Stimulated activated CD4-positive, alpha-beta T cell treated with anti-CD3 and anti-CD28 coated beads, Interleukin-4, amount 100 ng/mL, for 24 hours (primary cell): ENCODE measurements at places on chromosomes 12 and 14.

DNA sequence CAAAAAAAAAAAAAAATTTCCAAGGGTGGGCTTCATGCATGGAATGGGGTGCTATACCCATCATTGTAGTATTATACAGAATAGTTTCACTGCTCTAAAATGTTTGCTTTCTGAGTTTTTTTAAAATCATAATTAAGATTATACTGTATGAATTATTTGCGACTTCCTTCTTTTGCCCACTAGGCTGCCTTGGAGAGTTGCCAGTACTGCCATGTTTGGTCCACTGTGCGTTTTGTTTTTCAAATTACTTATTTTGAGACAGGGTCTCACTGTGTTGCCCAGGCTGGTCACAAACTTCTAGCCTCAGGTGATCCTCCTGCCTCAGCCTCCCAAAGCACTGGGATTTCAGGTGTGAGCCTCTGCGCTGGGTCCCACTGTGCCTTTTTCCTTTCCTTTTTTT, 19.9 kb downstream of the PLBD2 start:
- no peak for DNase-seq

DNA sequence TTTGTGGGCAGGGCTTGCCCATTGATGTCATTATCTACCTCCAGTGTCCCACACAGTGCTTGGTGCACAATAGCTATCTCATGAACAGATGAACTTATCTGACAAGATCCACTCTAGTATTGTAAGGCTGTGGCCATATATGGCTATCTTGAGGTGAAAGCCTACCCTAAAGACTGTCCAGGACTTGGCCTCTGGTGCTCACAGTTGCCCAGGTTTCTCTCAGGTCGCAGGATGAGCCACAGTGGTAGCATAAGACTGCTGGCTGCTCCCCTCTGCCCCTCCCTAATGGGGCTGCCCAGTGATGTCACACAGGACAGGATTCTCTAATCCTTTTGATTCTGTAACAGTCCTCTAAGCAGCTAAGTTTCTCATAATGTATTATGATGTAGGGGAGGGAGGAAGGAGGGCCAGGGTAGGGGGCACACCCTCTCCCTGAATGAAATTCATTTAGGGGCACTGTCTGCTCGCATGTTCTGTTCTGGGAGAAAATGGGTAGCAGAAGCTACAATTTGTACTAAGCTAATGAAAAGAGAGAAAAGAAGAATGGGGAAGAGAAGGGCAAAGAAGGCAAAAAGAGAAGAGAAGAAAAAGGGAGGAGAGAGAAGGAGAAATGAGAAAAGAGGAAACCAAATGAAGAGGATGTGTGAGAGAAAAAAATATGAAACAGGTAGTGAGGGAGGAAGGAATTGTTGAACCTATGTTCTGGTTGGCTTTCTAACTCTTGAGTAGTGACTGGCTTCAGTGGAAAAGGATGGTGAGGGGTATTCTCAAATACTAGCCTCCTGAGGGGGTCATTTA, 3.4 kb upstream of the PPM1A start:
- no peak for DNase-seq

- no peak for DNase-seq
Observed at GRCh38 chr14:82528016-82528415, 994.4 kb upstream of the SEL1L start.

DNA sequence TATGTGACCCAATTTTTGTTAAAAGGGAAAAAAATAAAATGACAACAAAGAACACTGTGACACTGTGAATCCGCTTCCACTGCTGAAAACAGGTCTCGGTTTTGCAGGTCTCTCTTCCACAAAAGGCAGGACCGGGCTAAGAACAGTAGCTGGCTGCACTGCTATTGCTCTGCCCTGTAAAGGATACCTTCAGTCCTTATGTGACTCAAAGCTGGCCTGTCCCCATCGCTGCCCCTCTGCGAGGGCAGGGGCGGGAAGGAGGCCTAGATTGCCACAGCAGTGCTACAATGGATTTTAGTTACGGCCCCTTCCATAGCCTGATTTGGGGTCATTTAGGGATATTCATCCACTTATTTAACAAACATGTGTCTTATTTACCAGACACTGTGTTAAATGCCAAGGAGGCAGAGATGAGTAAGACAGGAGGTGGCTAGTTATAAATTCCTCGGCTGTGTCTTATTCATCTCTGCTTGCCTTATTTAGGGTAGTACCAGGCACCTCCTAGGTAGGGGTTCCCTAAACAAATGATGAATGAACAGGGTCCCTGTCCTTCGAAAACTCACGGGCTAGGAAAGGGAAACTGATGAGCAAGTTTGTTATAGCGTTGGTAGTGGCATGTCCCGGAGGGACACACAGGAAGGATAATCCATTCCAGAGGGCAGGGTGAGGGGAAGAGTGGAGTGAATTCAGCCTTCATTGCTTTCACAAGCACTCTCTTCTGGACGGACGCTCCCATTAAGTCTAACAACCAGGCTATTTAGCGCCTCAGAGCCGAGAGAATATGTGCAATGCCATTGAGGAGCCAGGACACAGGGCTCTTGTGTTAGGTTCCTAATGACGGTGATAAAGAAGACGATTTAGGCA, 73.3 kb downstream of the EID3 start:
- no peak for DNase-seq

DNA sequence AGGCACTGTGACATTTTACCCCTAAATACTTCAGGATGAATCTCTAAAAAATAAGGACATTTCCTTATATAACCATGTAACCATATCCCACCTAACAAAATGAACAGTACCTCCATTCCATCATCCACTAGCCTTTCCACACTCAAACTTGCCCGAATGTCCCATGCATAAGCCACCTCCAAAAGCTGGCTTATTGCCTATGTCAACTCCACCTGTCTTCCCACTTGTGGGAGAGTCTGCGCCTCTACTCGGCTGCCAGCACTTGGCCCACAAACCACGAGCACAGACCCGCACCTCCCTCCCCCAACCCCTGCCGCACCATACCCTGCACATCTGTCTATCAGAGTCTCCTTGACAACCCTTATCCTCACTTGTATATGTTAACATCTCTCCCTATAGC, 165.8 kb downstream of the CALM1 start:
- no peak for DNase-seq
